ENCODE measurements at places on chromosomes 6 and 20.

DNA sequence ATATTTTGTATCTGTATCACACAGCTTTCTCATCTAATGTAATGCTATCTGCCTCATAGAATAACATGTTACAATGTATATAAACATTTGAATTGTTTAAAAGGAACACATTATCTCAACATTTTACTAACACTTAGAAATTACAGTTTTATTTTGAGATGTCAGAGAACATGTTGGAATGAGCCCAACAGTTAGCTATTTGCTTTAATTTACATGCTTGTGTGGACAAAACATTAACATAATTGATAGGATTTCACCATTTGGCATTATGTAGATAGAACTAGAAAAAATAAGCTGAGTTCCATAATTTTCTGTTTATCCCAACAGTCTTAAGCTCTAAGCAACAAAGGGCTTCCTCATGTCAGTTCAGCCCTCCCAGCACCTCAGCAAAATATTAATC, 330.9 kb downstream of the LMBRD1 start:
- DNase-seq = no peak

DNA sequence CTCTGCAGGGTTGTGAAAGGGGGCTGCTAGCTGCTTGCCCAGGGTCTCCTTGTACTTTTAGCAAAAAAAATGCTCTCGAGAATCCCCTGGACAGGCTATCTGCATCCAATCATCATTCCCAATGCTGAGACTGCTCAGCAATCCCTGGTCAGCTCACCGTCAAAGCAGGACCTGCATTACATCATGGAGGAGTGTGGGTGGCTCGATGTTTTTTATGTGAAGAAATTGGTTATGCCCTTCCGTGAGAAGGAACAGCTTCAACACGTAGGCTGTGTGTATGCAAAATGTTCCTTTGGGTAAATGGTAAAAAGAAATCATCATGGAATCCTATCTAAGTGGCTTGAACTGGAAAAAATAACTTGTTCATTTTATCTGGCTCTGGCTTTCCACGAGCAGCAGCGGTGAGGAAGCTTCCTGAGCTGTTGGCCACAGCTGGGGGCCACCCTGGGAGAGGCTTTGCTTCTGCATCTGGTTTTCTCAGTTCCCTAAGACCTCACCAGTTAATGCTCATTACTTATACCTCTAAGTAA, 111.4 kb downstream of the FYN start:
- DNase-seq = no peak

DNA sequence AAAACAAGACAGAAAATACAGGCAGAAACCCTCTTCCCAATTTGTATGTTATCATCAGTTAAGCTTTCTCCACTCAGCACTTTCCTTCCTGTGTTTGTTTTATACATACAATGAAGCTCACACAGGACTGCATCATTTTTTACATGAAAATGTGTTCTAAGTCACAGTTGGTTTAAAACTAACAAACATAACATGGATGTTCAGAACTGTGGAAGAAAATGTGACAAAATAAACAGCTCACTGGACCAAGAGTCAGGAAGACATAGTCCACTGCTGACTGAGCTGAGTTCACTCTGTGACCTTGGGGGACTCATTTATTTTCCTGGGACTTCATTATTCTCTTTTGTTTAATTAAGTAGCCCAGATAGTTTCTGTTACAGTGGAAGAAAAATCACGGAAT, 331.5 kb downstream of the SYNE1 start:
- DNase-seq = no peak

DNA sequence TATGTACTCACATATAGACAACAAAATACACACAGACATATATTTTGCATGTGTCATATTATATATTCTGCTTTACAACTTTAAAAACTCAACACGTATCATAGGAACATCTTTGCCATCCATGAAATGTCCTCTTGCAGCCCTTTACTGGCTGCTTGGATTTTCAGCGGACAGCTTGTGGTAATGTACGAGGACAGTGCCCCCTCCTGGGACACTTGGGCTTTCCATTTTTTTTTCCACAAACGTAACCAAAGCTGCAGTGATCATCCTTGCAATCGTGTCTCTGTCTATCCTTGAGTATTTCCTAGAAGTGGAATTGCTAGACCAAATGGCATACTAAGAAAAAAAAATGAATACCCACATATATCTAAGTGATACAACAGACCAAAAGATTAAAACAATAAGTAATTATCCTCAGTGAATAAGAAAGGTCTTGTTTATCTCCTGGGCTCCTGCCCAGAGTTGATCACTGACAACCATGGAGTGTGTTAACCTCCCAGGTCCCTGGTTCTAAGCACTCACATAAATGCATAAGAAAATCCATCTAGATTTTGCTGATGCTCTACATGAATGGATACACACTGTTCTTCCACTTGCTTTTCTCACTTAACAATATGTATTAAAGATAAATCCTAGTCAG, 18.1 kb downstream of the BPI start:
- peak; percentile 32 for DNase-seq

- DNase-seq = no peak
These were observed 36.2 kb downstream of the GCM1 start for GRCh38 chr6:53112404-53112803.

- DNase-seq = no peak
These were observed 59.6 kb downstream of the DOK5 start for GRCh38 chr20:54535033-54535432.

DNA sequence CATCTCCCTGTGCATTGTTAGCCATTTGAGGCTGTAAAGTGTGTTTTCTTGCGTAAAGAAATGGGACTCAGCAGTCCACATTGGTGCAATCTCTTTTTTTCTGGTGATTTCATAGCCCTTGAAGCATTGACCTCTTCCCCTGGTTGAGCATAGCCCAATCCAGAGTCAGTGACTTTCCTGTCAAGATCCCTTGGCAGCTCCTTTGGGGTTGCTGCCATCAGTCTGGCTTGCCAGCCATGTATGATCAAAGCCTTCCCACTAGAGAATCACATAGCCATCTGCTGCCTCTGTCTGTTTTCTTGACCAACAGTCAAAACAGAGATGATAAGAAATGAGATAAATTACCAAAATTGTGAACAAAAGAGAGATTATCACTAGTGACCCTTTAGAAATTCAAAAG, 19.6 kb downstream of the HLA-A start:
- DNase-seq = no peak

- DNase-seq = no peak
These were observed 374.1 kb upstream of the MANEA start for GRCh38 chr6:95203153-95203754.

GRCh38 chr20:16005021-16005914, 568.0 kb downstream of the KIF16B start:
- no peak for DNase-seq

GRCh38 chr6:32113386-32114352, 4.5 kb upstream of the TNXB start:
- DNase-seq = peak; percentile 24

DNA sequence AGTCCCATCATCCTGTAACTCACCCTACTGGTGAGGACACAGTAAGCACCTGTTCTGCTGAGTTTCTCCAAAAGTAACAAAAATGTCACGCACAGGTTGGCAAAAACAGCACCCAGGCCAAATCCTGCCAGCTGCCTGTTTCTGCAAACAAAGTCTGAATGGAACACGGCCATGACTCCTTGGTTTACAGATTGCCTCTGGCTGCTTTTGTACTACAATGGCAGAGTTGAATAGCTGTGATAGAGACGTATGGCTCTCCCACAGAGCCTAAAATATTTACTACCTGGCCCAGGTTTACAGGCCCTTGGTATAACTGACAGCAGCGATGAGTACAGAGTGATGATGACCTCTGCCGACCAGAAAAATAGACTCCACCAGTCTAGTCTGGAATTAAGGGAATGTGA, 52.6 kb downstream of the CNKSR3 start:
- no peak for DNase-seq

DNA sequence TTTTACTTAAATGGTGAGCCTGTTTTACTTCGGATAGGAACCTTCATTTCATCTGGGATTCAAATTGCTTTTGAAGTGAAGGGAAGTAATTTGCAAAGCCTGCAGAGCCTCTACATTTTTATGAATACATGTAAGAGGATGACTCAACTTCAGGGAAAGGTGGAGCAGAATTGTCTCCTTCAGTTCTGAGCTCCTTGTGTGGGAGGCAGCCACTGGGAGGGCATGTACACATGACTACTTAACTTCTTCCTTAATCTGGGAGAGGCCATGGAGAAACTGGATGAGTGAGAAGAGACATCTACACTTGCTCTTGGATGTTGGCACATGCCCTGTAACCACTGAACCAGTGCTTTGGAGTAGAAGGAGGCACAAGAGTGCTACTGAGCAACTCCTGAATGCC, 145.1 kb upstream of the NRSN1 start:
- DNase-seq = peak; percentile 9

DNA sequence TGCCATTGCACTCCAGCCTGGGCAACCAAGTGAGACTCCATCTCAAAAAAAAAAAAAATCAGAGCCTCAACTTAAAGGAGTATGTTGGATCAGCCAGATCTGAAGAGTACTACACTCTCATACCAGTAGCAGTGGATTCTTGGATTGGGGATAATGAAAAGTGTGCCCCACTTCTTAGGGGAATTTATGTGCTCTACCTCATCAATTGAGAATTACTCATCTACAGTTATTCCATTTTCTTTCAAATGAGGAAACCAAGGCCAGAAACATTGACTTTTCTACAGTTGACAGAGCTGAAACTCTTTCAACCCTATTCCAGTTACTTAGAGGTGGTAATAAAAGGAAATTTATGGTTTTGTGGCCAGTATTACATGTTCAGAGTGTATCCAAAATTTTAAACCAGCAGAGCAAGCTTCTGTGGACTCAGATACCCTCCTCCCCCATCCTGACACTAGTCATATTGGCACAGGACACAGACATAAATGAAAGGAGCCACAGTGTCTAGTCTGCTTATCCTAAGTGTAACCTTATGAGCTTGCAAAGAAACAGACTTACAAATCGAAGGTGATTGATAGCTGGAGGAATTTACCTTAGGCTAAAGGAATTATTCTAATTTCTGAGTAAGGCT, 51.2 kb downstream of the ORC3 start:
- DNase-seq = no peak

DNA sequence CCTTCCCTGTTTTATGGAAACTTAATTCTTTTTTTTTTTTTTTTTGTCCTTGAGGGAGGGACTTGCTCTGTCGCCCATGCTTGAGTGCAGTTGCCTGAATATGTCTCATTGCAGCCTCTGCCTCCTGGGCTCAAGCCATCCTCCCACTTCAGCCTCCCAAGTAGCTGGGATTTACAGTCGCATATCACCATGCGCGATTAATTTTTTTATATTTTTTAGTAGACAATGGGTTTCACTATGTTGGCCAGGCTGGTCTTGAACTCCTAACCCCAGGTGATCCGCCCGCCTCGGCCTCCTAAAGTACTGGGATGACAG, 654 bp downstream of the TMEM14C start:
- no peak for DNase-seq

DNA sequence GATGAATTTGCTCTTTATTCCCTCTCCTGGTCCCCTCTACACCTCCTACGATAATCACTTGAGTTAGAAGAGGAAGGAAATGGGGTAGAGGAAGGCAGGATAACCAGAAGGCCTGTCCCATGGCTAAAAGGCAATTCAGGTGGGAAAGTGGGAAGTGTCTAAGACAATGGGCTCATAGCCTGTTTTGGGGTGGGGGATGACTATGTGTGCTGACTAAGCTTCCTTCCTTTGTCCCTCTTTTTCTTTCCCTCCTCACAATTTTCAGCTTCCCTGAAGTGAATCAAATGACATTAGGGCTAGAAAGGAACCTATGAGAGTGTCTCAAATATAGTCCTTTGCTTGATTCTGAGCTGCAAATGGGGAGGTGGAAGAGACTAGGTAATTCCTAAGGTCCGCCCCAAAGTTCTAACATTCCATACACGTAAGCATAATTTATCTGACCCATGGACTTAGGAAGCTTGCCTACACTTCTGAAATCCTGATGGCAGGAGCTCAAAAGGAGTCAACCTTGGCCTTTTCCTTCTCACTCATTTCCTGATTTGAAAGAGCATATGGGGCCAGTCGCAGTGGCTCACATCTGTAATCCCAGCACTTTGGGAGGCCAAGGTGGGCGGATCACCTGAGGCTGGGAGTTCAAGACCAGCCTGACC, 24.3 kb downstream of the EDEM2 start:
- DNase-seq = no peak

GRCh38 chr6:113475392-113475791, 381.8 kb upstream of the MARCKS start:
- no peak for DNase-seq

GRCh38 chr20:39985271-39985827, 703.7 kb downstream of the MAFB start:
- no peak for DNase-seq

DNA sequence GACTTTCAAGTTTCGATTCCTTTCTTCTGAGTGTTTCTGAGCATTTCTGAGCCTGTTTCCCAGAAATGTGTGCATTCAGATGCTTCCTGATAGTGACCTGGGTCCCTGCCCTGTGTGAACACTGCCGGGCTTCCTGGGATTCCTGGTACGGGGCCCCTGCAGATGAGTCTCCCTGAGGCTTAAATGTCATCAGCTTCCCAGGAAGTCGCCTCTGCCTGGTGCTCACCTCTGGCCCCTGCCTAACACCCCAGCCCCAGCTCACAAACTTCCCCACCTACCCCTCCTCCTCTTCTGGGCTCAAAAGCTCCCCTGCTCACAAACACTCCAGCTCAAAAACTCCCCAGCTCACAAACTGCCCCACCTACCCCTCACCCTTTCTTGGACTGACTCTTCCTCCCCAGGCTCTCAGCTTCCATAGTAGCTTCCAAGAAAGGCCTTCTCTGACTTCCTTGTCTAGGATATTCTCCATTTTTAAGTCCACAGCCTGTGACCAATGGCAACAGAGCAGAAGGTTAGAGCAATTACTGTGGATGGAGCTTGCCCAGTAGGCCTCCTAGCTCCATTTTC, 42.0 kb downstream of the TGM2 start:
- DNase-seq = no peak

- no peak for DNase-seq
These were observed 86.5 kb upstream of the IFNGR1 start for GRCh38 chr6:137305691-137306090.

GRCh38 chr20:40726776-40727175, 37.7 kb upstream of the MAFB start:
- DNase-seq = no peak

GRCh38 chr6:41712651-41713103, 22.7 kb downstream of the TFEB start:
- DNase-seq = no peak

DNA sequence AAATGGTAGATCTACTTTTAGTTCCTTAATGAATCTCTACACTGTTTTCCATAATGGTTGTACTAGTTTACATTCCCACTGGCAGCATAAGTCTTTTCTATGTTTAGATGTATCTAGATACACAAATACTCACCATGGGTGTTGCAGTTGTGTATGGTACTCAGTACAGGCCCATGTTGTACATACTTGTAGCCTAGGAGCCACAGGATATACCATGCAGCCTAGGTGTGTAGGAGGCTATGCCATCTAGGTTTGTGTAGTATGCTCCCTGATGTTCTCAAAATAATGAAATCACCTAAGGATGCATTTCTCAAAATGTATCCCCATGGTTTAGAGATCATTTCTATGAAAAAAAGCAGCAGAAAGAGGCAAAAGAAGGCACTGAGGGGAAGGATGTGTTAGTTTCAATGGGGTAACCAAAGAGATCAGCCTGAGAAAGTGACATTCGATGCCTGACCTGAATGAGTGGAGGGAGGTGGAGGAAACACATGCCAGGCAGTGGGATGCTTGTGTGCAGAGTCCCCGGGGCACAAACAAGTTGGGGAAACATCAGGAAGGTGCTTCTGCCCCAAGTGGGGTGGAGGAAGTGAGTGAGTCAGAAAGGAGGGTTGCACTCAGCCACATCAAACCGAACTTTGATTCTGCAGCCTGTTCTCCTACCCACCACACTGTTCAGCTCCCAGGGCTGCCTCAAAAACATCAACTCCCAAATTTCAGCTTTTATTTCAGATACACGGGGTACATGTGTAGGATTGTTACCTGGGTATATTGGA, 191.2 kb downstream of the ZNF217 start:
- DNase-seq = no peak
